HAP-1 (cell line): ENCODE measurements at places on chromosomes 7 and 10.
A peak's percentile ranks its signal among the peaks of the same experiment; 100 is the strongest.

DNA sequence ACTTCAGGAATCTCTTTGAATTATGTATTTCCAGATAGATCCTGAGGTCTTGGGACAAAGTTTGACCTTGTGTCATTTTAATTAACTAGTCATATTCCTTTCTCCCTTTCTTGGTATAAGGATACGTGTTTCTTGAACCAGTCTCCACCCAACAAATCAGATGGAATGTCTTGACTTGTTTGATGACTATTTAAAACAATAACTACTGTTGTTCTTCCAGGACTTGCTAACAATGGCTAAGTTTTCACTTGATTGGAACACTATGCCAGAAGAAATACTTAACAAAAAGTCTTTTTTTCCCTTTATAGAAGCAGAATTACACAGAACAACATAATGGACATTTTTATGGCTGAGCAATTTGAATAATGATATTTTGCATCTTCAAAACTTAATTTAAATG is 43.0 kb upstream of the WIPF3 start:
- peak; percentile 23 for DNase-seq

DNA sequence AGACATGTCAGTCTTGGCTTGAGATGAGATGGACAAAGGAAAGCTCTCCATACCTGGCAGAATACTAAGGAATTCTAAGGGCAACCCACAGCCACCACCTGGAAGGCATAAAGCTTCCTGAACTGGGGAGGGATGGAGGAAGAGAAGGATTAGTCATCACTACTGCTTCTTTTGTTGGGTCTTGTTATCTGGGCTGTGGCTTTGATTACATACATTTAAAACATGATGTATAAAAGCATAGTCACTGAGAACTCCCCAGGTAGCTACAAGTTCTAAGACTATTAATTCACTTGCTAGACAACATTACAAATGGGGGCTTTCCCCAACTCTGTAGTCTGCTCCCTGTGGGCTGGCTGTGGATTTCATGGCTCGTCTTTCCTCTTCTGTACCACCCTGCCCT is 58.2 kb downstream of the RBM33 start:
- no peak for DNase-seq

- DNase-seq, result no peak
Measured at GRCh38 chr10:91590142-91590903, 42.5 kb downstream of the PPP1R3C start.

- no peak for DNase-seq
Measured at GRCh38 chr10:11081408-11081807, 63.7 kb downstream of the CELF2 start.

DNA sequence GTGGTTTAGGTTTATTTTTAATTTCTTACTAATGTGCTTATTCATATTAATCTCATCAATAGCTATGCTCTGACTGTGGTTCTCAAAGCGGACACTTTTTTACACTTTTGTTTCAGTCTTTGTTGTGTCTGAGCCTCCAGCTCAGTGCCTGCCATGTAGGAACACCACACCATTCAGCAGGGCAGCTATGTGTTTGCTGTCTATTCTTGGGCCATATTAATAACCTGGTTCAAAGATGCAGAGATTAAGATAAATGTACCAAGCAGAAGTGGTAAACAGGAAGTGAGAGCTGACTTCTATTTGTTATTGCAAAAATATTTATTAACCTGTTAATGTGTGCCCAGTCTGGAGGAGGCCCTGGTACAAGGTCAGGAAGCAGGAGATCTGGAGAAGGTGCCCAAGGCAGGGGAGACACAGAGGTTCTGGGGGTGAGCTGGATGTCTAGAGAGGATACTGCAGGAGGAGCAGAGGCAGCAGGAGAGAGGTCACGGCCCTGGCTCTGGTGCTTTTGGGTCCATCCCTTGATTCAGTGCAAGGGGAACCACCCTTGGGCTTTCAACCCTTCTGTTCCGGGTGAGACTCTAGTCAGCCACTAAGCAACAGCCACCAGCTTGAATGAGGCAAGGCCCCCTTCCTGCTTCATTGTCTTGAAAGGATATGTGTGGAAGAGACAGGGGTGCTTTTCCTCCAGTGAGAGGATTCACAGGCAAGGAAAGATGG is 1.9 kb downstream of the TBXAS1 start:
- DNase-seq, result no peak

GRCh38 chr7:106839511-106839910 is 25.6 kb upstream of the PIK3CG start:
- no peak for DNase-seq

GRCh38 chr7:30980194-30980593 is 16.4 kb downstream of the GHRHR start:
- DNase-seq, result no peak
